Fibroblast of skin of left biceps (primary cell): ENCODE measurements at places on chromosomes 1 and 21.

- no peak for DNase-seq
Observed at GRCh38 chr1:22828484-22829308, 118.1 kb downstream of the EPHB2 start.

GRCh38 chr1:113405573-113405972, 15.3 kb downstream of the MAGI3 start:
- no peak for DNase-seq

- DNase-seq, result no peak
Observed at GRCh38 chr1:214010197-214010573, 22.4 kb downstream of the PROX1 start.

DNA sequence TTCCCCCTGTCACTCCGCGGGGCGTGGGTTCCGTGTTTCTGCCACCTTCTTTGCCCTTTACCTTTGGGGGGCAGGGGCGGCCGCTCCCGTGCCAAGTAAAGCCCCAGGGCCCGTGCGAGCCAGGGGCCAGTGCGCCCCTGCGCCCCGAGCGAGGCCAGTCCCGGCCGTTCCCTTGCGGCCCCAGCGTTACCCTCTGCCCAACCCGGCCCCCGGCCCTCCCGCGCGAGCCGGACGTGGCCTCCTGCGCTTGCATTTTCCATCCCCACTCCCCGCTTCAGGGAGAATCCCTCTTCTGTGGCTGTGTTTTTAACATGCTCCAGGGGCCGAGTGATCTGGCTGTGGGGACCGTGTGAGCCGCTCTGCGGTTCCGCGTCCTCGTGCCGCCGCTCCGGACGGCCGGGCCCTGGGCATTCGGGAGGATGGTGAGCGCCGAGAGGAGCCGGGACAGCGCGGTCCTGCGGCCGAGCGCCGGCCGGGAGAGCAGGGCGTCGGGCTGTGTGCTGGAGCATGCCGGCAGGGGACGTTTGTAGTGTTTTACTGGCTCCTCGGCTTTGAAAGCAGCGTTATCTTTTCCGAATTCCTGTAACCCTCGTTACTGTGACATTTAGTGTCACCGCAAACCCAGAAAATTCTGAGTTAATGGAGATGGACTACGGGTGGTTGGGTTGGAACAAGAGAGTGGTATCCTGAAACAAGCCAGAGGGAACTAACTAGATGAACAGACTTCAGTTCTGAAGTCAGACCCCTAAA, 1.0 kb downstream of the GALNT2 start:
- DNase-seq, result no peak

DNA sequence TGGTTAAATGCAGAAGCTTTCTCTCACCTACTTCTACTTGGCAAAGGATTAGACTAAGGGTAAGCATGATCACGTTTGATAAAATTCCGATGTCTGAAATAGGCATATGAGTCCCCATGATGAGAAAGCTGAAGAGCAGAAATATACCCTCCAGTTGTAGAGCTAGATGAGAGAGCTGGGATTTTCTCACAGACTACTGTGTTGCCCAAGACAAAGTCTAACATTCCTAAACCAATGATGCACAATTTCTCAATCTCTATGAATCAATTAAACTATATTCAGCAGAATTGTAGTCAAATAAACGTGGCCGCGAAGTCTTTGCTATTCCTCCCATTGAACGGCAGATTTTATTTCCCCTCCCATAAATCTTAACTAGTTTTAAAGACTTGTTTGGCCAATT, 699.2 kb downstream of the KCNT2 start:
- no peak for DNase-seq

DNA sequence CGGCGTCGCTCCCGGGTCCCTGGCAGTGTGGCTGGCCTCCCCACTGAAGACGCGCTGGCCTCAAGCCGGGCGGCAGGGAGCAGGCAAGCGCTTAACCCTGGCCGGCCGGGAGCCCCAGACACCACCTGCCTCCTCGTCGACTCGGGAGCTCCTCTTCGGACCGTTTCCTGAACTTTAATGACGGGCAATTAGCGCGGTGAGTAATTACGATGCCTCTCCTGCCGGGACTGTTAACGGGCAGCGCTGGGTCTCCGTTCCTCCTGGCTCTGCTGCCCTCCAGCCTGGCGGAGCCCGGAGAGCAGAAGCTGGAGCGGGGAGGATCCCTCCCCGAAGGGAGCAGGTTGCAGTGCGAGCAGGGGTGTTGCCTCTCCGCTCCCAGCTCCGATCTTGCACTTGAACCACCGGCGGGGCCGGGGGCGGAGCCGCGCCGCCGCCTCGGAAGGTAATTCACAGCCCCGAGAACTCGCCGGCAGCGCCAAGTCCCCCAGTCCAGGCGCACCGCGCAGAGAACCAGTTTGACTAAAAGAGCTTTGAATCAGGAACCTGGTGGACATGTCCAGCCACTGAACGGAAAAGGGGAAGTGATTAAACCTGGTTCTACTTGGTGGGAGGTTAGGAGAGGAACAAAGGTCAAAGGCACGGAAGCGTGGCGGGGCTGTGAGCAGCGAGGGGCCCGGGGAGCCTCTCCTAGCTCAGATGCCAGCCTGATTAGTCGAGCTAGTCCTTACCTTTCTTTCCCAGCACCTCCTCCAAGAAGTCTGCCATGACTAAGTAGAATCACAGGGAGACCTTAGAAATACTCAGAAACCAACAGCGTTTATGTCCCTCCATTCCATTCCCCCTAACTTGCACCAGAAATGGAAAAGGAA, 18.3 kb upstream of the PLEKHA6 start:
- no peak for DNase-seq

DNA sequence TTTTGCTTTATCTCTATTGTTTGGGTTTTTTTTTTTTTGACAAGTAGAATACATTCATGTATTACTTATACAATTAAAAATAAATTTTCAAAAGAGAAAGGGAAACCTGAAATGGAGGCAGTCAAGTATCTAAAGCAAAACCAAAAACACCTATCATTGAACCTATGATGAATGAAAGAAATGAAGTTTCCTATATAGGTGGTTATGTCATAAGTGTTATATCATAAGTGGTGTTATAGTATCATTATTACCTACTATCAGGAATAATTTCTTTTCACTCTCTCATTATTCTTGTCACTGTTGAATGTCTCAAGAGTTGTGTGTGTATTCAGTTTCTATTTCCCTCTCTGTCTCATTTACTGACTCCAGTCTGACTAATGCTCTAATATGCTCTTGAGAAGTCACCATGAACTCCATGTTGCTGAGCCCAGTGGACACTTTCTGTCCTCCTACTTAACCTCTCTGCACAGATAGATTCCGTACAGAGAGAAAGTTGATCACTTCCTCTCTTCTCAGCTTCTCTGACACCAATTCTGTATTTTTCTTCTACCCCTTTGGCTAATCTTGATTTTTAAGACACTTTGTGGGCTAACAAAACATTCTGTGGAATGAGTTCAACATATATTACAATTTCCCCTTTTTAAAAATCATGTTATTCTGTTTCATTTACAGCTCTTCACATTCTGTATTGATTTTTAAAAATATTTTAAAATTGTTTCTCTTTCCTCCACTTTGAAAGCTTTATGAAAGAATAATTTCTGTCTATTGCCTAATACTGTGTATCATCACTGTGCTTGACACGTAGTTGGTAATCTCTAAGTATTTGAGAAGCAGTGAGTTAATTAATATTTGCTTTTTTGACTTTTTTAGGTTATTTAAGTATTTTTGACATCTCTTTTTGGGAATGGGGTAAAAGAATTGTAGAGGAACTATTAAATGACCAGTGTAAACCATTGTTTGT, 50.1 kb downstream of the RASAL2 start:
- DNase-seq, result no peak

- DNase-seq, result no peak
Observed at GRCh38 chr1:184060316-184060715, 8.8 kb downstream of the TSEN15 start.

GRCh38 chr1:243246916-243247315, 8.2 kb downstream of the CEP170 start:
- DNase-seq, result no peak

- no peak for DNase-seq
Observed at GRCh38 chr1:69284508-69284907, 283.2 kb upstream of the LRRC7 start.
